T-cell (primary cell): ENCODE measurements at places on chromosomes 3 and 15. TPM values are rescaled to one million over a fixed set of nuclear protein-coding genes. Genes with fewer than 3 reads are reported as not detected.

GRCh38 chr15:51484781-51485180 lies 137.8 kb downstream of the DMXL2 start:
- no peak overlapping the region for H3K4me3 ChIP-seq
- no peak overlapping the region for H3K27ac ChIP-seq
- DNase-seq: no peak
- H3K36me3 ChIP-seq: no peaks in the 10 kb centered on the region

DNA sequence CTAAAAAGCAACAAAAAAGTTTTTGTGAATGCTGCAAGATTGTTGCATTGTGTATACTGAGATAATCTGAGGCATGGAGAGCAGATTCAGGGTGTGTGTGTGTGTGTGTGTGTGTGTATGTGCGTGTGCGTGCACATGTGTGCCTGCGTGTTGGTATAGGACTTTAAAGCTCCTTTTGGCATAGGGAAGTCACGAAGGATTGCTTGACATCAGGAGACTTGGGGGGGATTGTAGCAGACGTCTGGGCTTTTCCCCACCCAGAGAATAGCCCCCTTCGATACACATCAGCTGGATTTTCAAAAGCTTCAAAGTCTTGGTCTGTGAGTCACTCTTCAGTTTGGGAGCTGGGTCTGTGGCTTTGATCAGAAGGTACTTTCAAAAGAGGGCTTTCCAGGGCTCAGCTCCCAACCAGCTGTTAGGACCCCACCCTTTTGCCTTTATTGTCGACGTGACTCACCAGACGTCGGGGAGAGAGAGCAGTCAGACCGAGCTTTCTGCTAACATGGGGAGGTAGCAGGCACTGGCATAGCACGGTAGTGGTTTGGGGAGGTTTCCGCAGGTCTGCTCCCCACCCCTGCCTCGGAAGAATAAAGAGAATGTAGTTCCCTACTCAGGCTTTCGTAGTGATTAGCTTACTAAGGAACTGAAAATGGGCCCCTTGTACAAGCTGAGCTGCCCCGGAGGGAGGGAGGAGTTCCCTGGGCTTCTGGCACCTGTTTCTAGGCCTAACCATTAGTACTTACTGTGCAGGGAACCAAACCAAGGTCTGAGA lies 4.7 kb downstream of the BHLHE40 start:
- H3K27ac ChIP-seq: peak overlapping the region; percentile 82
- H3K36me3 ChIP-seq: peaks cover 22% of the 10 kb centered on the region
- H3K4me1 ChIP-seq: peaks cover 64% of the 10 kb centered on the region
- H3K27me3 ChIP-seq: no peaks in the 10 kb centered on the region
- DNase-seq: peak; percentile 42
- no peak overlapping the region for H3K4me3 ChIP-seq

GRCh38 chr3:189995129-189995528 lies 125.6 kb downstream of the P3H2 start:
- H3K27ac ChIP-seq: no peak overlapping the region
- DNase-seq: no peak
- H3K4me1 ChIP-seq: no peaks in the 10 kb centered on the region
- H3K4me3 ChIP-seq: no peak overlapping the region

- no peak for DNase-seq
- H3K27ac ChIP-seq: no peak overlapping the region
- no peak overlapping the region for H3K4me3 ChIP-seq
- no peaks in the 10 kb centered on the region for H3K4me1 ChIP-seq
Measured at GRCh38 chr3:192957441-192958021, 39.9 kb upstream of the MB21D2 start.

DNA sequence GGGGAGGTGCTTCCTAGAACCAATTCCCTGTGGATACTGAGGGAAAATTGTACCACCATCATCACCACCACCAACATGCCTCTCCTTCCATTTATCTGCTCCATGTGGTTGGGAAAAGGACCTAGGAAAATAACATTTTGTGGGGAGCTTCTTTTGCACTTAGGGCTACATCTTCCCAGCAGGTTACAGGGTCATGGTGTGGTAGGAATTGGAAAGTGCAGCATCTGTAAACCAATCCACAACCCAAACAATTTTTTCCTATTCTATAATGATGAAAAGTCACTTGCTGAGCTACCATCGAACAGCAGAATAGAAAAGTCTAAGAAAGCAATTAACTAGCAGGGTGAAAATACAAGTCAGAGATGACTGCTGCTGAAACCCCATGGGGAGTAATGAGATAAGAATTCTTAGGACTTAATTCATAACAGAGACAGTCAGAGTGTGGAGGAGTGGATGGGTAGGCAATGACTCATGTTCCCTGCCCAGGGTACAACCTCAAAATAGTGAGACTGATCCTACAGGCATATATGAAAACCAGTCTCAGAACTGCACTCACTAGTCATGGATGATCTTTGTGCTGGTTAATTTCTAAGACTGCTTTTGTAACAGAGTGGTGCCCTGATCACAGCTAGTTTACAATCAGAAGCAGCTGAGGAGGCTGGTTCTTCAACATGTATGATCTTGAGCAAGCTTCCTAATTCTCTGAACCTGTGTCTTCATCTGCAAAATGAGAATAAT lies 38.1 kb upstream of the LEKR1 start:
- H3K4me1 ChIP-seq: peaks cover 4% of the 10 kb centered on the region
- no peaks in the 10 kb centered on the region for H3K27me3 ChIP-seq
- DNase-seq: no peak
- no peaks in the 10 kb centered on the region for H3K36me3 ChIP-seq
- no peak overlapping the region for H3K4me3 ChIP-seq

- H3K27ac ChIP-seq: no peak overlapping the region
- no peak for DNase-seq
- H3K4me3 ChIP-seq: no peak overlapping the region
- peaks cover 20% of the 10 kb centered on the region for H3K27me3 ChIP-seq
Measured at GRCh38 chr3:147427746-147428145, 18.6 kb downstream of the ZIC1 start.

DNA sequence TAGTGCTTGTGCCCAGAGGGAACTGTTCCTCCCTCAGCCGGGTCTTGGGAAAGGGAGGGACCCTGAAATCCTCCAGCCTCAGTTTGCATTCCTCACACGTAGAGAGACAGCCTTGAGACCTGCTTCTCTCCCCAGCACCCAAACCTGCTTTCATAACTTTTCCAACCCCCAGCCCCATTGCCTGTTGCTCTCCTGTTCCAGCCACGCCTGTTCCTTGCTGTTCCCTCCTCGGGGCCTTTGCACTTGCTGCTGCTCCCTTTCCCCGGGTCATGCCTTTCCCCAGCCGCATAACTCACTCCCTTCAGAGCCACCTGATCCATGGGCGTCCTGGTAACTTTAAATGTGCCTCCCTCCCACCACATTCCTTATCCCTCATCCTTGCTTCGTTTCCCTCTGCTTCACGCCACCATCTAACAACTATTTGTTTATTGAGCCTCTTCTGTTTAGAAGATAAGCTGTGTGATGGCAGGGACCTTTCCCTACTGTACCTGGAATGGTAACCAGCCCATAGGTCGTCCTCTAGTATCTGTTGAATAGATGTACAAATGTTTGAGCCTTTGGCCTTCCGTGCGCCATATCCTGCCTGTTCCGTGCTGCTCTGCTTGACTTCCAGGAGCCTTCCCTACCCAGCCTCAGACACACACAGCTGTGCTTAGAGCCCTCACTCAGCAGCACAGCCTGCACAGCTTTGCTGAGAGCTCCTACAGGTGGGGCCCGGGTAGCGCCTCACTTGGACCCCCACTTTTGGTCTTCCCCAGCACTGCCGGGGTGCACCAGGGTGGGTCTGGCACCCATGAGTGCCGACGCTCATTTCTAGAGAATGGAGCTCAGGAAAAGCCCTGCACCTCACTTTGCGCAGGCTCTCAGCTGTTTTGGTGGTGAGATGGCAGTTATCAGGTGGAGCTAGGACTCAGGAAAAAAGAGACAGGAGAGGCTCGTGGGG lies 60.2 kb downstream of the SCN5A start:
- H3K4me3 ChIP-seq: no peak overlapping the region
- no peak for DNase-seq
- no peak overlapping the region for H3K27ac ChIP-seq

GRCh38 chr3:8617921-8618320 lies 26.7 kb downstream of the SSUH2 start:
- H3K27me3 ChIP-seq: no peaks in the 10 kb centered on the region
- no peaks in the 10 kb centered on the region for H3K36me3 ChIP-seq
- no peak overlapping the region for H3K27ac ChIP-seq
- no peak overlapping the region for H3K4me3 ChIP-seq
- no peak for DNase-seq
- H3K4me1 ChIP-seq: peaks cover 3% of the 10 kb centered on the region

DNA sequence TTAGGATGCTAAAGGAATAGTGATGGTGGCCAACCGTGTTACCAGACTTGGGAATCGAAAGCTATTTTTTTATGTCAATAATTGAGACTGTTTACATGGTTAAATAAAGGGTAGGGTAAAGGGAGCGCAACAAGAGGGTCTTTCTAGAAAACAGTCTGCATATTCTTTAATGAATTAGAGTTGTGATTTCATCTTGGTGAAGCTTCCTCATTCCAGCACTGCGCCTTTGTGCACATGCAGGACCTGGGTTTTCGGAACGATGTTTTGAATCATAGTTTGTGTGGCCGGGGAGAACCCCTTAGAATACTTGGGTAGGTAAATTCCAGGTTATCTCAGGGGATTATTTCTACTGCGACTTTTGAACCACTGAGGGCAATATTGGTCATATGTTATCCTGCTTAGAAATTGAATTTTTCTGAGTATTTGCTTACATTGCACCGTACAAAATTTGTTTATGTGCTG lies 1.3 kb downstream of the PIK3CA start:
- H3K27me3 ChIP-seq: no peaks in the 10 kb centered on the region
- no peaks in the 10 kb centered on the region for H3K36me3 ChIP-seq
- peak overlapping the region; percentile 85 for H3K27ac ChIP-seq
- peaks cover 8% of the 10 kb centered on the region for H3K4me1 ChIP-seq

GRCh38 chr3:69719587-69720122 lies 19.6 kb upstream of the MITF start:
- H3K27ac ChIP-seq: no peak overlapping the region
- no peak overlapping the region for H3K4me3 ChIP-seq
- no peaks in the 10 kb centered on the region for H3K27me3 ChIP-seq
- H3K36me3 ChIP-seq: no peaks in the 10 kb centered on the region

DNA sequence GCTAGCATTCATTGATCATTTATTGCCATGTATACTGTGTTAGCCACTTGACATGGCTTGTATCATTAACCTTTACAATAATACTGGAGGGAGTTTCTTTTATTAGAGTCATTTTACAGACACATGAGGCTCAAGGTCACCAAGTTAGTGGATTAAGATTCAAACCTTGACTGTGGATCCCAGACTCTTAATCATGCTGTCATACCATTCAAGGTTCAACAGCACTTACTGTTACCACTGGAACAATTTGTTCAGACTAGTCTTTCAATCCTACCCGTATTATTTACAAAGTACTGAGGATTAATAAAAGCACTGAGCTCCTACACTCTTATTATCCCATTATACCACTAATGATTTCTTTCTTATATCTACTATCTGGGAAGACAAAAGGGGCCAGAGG lies 1.2 kb downstream of the COX17 start:
- H3K4me1 ChIP-seq: peaks cover 15% of the 10 kb centered on the region
- no peak overlapping the region for H3K4me3 ChIP-seq
- no peaks in the 10 kb centered on the region for H3K27me3 ChIP-seq

DNA sequence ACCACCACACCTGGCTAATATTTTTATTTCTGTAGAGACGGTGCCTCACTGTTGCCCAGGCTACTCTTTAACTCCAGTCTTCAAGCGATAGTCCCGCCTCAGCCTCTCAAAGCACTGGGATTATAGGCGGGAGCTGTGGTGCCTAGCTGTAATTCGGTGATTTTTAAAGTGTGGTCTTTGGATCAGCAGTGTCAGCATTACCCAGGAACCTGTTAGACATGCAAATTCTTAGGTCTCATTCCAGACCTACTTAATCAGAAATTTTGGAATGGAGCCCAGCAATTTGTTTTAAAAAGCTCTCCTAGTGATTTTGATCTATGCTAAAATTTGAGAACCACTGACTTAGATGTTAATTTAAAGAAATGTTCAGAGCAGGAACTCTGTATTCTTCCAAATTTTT lies 51.9 kb downstream of the GOLM2 start:
- no peak overlapping the region for H3K27ac ChIP-seq
- no peaks in the 10 kb centered on the region for H3K4me1 ChIP-seq
- no peak overlapping the region for H3K4me3 ChIP-seq

- H3K27ac ChIP-seq: no peak overlapping the region
- no peak for DNase-seq
- H3K4me1 ChIP-seq: no peaks in the 10 kb centered on the region
Measured at GRCh38 chr3:89038869-89039268, 68.6 kb upstream of the EPHA3 start.

GRCh38 chr15:90154246-90154645 lies 46.9 kb upstream of the SEMA4B start:
- H3K36me3 ChIP-seq: no peaks in the 10 kb centered on the region
- no peak overlapping the region for H3K4me3 ChIP-seq
- H3K4me1 ChIP-seq: peaks cover 7% of the 10 kb centered on the region
- no peak overlapping the region for H3K27ac ChIP-seq

- no peak for DNase-seq
- H3K4me1 ChIP-seq: no peaks in the 10 kb centered on the region
- no peak overlapping the region for H3K27ac ChIP-seq
- no peak overlapping the region for H3K4me3 ChIP-seq
Measured at GRCh38 chr3:5051772-5052171, 70.3 kb upstream of the ARL8B start.

- H3K27me3 ChIP-seq: no peaks in the 10 kb centered on the region
- no peak overlapping the region for H3K4me3 ChIP-seq
- no peak for DNase-seq
- no peaks in the 10 kb centered on the region for H3K4me1 ChIP-seq
- no peaks in the 10 kb centered on the region for H3K36me3 ChIP-seq
Measured at GRCh38 chr3:28076246-28076645, 165.2 kb upstream of the CMC1 start.

GRCh38 chr15:27241943-27242342 lies 271.0 kb downstream of the GABRG3 start:
- no peaks in the 10 kb centered on the region for H3K36me3 ChIP-seq
- no peak for DNase-seq
- no peaks in the 10 kb centered on the region for H3K27me3 ChIP-seq
- no peaks in the 10 kb centered on the region for H3K4me1 ChIP-seq
- H3K4me3 ChIP-seq: no peak overlapping the region

DNA sequence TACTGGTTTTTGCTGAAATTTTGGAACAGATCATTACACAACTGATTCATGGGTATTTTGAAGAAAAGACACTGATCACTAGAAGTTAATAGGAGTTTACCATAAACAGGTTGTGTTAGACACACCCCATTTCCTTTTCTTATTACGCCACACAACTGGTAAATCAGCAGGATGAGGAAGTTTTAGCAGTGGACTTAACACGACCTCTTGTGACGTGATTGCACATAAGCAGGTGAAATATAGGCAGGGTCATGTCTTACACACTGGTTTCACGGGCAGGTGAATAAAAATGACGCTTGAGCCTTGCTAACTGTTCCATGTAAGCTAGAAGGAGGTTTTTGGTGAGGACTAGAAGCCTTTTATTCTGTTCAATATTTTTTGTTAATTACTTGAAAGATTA lies 27.1 kb upstream of the TPRG1 start:
- peak overlapping the region; percentile 8 for H3K27ac ChIP-seq
- no peak for DNase-seq
- H3K4me1 ChIP-seq: peaks cover 14% of the 10 kb centered on the region
- H3K4me3 ChIP-seq: no peak overlapping the region

CHRD gene
- not detected for total RNA-seq

KLHL40 gene
- total RNA-seq: not detected

AHSG gene
- total RNA-seq: not detected

CCDC54 gene
- total RNA-seq: not detected

SAMMSON gene
- total RNA-seq: not detected

ITIH3 gene
- total RNA-seq: 0.23 TPM

RCCD1 gene
- total RNA-seq: 21.2 TPM

UBR1 gene
- total RNA-seq: 41.0 TPM

TYRO3 gene
- total RNA-seq: 1.5 TPM

ANKRD63 gene
- total RNA-seq: not detected
